Astrocyte (in vitro differentiated cells and primary cell): ENCODE measurements at places on chromosomes 3 and 15.

DNA sequence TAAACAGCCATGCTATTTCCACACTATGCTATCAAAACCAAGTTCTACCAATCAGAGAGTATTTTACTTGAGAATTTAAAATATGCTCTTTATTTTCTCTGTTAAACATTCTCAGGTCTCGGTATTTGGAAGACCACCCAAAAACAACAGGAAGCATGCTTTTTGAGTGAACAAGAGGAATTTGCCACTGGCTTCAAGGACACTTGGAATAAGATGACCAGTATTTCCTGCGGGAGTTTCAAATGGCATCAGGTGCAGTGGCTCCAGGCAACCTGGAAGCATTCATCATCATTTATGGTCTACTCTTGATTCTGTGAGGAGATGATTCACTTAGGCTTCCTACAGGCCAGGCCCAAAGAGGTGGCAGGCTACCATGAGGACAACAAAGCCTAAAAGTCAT lies 305.7 kb upstream of the ATP11B start:
- DNase-seq: no peak

- DNase-seq: no peak
Observed at GRCh38 chr15:53837263-53837662, 77.8 kb upstream of the WDR72 start.

DNA sequence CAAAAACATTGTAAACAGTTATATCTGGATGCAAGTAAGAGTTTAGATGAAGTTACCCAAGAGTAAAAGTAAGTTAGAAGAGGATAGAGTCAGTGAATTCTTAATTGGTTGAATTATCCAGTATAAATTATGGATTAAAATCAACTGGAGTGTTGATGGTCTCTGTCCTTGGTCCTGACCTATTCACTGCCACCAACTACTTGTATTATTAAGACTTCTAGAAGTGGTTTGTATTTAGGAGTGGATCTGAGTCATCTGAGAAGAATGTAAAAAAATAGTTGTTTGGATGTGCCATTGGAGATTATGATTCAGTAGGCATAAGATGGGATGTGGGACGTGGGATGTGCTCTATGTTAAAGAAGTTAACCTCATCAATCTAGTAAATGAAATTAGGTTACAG lies 86.4 kb downstream of the SYNPR start:
- DNase-seq: peak; percentile 67

DNA sequence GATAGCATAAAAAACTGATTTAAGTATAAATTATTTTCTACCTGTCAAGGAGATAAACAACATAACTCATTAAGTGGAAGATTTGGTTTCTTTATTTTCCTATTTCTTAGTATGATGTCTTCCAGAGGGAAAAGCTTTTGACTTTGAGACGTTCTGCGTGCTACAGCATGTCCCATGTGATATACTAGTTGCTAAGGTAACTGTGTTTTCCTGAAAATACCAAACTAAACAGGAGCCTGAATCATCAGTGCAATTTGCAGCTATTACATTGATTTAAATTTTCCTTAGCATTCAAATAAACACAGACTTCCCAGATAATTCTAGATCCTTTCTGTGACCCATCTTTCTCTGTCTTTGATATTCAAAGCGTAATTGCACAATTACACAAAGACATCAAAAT lies 117.7 kb upstream of the P2RY1 start:
- DNase-seq: no peak

GRCh38 chr3:13939206-13939605 lies 59.3 kb upstream of the WNT7A start:
- no peak for DNase-seq

- peak; percentile 69 for DNase-seq
Observed at GRCh38 chr15:89820666-89821611, 6.3 kb upstream of the ANPEP start.

DNA sequence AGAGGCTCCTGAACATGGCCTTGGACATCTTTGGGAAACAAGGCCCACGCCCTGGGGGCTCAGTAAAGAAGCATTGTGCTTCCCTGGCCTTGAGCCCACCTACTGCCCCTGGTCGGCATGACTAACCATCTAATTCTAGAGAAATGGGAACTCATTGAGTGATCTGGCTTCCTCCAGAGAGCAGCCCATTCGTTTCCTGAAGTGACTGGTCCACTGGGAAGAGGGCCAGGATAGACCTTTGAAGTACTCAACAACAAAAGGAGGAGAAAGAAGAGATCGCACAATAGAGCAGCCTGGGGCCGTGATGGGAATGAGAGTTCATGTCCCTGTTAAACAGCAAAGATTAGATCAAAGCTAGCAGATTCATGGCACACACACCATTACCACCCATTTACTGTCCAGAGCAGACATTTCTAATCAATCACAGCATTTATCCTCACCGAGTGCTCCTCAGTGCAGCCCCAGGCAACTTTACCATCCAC lies 514.4 kb upstream of the PROK2 start:
- peak; percentile 76 for DNase-seq

GRCh38 chr3:174398761-174399160 lies 460.4 kb upstream of the NAALADL2 start:
- peak; percentile 6 for DNase-seq

GRCh38 chr3:67940210-67940952 lies 286.0 kb upstream of the SUCLG2 start:
- DNase-seq: no peak

- DNase-seq: no peak
Observed at GRCh38 chr3:48474619-48475018, 28.1 kb downstream of the ATRIP start.

- DNase-seq: no peak
Observed at GRCh38 chr3:31772758-31773473, 208.1 kb downstream of the OSBPL10 start.

- DNase-seq: peak; percentile 13
Observed at GRCh38 chr15:56234804-56235203, 8.9 kb downstream of the RFX7 start.

DNA sequence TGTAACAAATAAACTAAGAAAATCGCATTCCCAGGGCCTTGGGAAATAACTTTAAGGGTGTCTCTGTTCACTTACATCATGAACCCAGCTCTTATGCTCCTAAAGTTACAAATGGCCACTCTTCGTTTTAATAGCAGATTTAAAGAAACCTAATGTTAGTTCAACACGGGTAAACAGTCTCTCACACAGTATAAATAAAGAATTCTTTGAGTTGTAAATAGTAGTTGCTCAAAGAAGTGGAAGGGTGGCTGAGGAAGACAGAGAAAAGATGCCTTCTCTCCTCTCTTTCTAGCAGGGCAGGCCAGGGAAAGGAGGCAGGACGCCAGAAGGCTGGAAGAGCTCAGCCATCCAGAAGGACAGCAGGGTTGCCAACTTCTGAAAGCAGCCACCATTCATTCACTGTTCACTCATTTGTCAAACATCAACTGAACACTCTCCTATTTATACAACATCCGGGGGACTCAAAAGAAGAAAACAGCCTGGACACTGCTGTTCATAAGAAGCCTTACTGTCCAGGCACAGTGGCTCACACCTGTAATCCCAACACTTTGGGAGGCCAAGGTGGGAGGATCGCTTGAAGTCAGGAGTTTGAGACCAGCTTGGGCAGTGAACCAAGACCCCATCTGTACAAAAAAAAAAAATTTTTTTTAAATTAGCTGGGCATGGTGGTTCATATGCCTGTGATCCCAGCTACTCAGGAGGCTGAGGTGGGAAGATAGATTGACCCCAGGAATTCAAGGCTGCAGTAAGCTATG lies 47.3 kb downstream of the WWTR1 start:
- no peak for DNase-seq

GRCh38 chr15:74463634-74464033 lies 2.7 kb upstream of the UBL7 start:
- DNase-seq: no peak

DNA sequence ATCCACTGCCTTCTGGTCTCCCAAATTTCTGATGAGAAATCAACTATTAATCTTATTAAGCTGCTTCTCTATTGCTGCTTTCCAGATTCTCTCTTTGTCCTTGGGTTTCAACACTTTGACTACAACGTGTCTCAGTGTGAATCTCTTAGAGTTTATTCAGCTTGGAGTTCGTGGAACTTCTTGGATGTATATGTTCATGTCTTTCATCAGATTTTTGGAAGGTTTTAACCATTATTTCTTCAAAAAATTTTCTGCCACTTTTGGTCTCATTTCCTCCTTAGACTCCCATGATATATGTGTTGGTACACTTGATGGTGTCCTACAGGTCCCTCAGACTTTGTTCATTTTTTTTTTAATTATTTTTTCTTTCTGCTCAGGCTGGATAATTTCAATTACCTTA lies 36.0 kb downstream of the TICRR start:
- DNase-seq: no peak

GRCh38 chr15:84685304-84685703 lies 27.3 kb upstream of the NMB start:
- peak; percentile 80 for DNase-seq

- DNase-seq: no peak
Observed at GRCh38 chr3:123297627-123297899, 95.8 kb downstream of the SEC22A start.

DNA sequence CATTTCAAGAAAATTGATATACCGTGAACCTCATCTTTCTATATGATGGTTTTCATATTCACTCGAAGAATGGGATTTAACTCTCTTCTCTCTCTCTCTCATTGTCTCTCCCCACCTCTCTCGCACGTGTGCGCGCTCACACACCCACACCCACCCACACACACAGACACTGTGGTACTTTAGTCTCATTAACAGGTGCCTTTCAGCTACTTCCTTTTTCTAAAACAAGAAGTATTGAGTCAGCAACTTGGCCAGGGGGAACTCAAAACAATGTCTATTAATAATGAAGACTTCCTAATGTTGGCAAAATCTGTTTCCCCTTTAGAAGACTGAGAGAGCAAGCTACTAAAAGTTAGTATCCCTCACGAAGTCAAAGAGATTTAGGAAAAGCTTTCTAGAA lies 150.7 kb downstream of the TMCO5A start:
- no peak for DNase-seq

GRCh38 chr3:127964053-127964452 lies 49.0 kb downstream of the KBTBD12 start:
- peak; percentile 16 for DNase-seq

GRCh38 chr15:50365570-50365969 lies 10.6 kb upstream of the GABPB1 start:
- no peak for DNase-seq

- no peak for DNase-seq
Observed at GRCh38 chr3:42516443-42516842, 14.0 kb downstream of the VIPR1 start.

GRCh38 chr15:65939901-65940617 lies 70.8 kb downstream of the RAB11A start:
- peak; percentile 95 for DNase-seq

GRCh38 chr15:65231306-65231705 lies 20.0 kb upstream of the CILP start:
- DNase-seq: no peak

DNA sequence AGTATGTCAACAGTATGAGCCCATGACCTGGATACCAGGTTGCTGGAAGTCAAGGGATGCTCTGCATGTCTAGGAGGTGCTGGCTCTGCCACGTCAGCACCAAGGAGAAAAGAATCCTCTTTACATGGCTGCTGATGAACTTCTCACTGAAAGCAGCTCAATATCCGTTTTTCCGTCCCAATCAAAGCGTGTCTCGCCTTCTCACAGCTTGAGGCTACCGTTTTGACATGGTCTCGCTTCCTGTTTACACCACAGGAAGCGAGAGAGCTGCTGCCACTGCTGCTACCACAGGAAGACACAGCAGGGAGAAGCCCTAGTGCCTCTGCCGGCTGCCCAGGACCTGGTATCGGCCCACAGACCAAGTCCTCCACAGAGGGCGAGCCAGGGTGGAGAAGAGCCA lies 27.3 kb downstream of the STARD5 start:
- DNase-seq: no peak

DNA sequence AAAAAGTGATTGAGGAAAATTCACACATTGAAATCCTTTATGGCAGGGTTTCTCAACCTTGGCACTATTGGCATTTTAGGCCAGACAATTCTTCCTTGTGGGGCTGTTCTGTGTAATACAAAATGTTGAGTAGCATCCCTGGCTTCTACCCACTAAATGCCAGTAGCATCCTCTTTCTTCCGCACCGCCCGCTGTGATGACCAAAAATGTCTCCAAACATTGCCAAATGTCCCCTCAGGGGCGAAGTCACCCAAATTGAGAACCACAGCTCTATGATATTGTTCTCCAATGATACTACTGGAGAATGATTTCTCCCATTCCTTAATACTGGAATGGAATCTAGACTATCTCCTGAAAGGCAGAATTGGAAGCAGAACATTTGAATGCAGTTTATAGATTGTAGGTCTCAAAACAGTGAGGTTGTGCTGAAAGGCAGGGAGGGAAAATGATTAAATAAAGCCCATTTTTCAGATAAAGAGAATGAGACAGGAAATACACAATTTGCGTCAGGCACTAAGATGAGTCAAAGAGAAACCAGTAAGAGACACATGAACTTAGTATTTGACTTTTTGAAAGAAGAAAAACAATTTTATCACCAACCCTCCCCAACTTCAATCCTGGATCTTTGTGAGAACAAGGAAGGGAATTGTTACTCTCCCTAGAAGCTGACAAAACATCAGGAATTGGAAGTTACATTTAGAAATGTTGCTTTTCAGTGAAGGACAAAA lies 101.6 kb upstream of the TNIK start:
- DNase-seq: no peak

GRCh38 chr3:195591852-195592251 lies 8.1 kb upstream of the APOD start:
- no peak for DNase-seq

GRCh38 chr3:136390574-136390973 lies 140.4 kb downstream of the PCCB start:
- DNase-seq: no peak

DNA sequence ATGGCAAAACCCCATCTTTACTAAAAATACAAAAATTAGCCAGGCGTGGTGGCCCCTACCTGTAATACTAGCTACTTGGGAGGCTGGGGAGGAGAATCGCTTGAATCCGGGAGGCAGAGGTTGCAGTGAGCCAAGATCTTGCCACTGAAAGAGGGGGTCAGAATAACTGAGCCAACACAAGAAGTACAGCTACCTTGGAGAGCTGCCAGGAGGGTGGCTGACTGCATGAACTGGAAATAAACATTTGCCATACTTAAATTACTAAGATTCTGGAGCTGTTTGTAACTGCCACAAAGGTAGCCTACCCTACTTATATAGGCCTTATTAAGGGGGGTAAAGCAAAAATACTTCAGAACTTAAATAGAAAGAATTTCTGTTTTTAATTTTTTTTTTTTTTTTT lies 15.4 kb upstream of the PIK3CB start:
- peak; percentile 30 for DNase-seq

GRCh38 chr15:52784799-52785671 lies 5.1 kb downstream of the ONECUT1 start:
- DNase-seq: no peak

DNA sequence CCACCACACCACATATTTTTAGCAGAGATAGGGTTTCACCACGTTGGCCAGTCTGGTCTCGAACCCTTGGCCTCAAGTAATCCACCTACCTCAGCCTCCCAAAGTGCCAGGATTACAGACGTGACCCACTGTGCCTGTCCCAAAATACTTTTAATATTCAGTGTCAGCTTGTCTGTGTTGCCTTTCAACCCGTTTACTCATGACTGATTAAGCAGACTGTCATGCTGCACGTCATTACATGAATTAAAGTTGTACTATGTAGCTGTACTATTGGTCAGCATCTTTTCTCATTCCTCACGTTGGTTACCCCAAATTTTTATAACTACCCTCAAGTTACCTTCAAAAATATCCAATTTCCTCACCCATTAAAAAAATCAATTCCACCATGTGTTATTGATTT lies 48.7 kb upstream of the GADL1 start:
- DNase-seq: no peak

- no peak for DNase-seq
Observed at GRCh38 chr3:108554229-108554628, 35.0 kb downstream of the CIP2A start.
